ENCODE measurements at places on chromosomes 12 and 14. TPM values are rescaled to one million over a fixed set of nuclear protein-coding genes. Genes with fewer than 3 reads are reported as not detected.

The ADCY6 gene
- 19.1 TPM for total RNA-seq

The E2F7 gene
- 0.28 TPM for total RNA-seq

The WSCD2 gene
- total RNA-seq = 2.4 TPM

The CDH24 gene
- total RNA-seq = 1.1 TPM

The PGF gene
- 4.4 TPM for total RNA-seq

The CLEC4E gene
- 1.2 TPM for total RNA-seq

GRCh38 chr12:42364692-42365091 lies 38.7 kb downstream of the PPHLN1 start:
- no peak for DNase-seq

DNA sequence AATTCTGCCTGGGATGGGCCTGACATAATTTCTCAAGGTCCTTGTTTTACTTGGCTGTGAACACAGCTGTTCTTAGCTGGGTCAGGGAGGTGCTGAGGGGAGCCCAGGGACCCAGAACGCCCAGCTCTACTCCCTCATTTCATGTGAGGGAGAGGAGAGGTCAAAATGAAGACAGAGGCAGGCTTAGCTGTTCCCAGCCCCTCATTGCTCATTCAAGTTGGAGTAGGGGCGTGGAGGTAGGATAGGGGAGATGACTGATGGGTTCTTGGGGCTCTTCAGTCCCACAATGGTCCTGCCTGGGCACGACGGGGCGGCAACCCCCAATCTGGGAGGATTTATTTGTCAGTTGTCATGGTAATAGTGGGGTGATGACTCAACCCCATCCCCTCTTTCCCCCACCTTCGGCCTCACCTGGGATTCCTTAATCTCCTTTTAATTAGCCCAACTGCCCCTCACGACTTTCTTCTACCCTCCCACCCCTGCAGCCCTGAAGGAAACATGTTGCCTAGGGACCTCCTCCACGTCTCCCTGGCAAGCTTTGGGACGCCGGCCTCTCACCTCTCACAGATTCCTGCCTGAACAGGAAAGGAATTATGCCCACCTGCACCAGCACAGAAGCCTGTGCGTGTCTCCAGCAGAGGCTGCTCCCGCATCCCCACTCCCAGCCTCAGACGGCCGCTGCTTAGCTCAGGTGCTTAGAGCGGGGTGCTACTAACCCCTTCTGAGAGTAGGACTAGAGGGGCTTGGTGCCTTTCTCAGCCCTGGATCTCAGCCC lies 10.2 kb downstream of the SPRYD3 start:
- no peak for DNase-seq

- DNase-seq = no peak
Observed at GRCh38 chr12:50197297-50197727, 30.1 kb upstream of the CERS5 start.

DNA sequence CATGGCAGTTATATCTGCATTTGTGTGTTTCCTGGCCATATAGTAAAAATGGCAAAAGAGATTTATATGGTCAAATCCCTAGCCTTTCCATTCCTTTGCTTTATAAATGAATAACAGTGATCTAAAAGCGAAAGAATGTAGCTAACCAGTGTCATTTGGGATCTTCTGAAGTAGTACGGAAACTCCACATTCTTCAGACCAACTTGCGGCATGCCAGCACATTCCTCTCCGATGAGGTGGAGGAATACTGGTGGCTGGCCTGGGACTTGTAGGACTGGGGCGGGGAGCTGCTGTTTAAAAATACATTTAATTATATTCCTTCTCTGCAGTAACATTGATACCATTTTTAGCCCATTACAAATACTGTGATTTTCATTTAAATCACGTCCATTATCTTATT lies 85.3 kb downstream of the SAMD4A start:
- DNase-seq = peak; percentile 65

DNA sequence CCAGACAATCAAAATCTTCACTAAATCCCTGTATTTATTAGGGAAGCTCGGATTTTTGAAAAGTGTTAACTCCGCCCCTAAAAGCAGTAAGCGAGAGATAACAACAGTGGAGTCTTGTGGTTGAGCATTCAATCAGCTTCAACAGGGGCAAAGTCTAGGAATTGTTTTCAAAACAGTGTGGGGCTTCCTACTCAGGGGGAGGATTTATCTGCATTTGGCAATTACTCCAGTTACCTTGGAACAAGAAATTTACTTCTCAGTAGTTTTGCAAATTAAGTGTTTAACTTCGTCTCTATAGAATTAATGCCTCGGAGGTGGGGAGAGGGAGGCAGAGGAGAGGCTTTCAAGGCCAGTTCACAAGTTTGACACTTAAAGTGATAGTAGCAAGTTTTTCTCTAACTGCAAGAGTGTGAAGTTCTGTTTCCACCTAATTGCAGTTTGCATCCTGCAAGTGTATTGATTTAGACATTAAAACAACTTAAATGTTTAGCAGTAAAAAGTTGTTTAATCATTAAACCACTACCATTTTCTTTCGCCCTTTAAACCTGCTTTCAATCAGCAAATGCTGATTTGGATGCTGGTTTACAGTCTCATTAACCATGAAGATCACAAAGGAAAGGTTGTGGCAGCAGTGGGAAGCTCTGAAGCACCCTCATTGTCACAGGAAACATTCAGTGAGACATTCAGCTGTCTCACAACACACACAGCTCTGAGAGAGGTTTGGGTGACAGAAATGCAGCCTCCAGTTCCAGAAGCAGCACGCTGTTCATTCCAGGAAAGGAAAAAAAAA lies 102.0 kb downstream of the HMGA2 start:
- no peak for DNase-seq

GRCh38 chr14:54425068-54425467 lies 16.1 kb downstream of the CNIH1 start:
- DNase-seq = no peak

GRCh38 chr12:71641390-71641789 lies 22.3 kb downstream of the ZFC3H1 start:
- DNase-seq = no peak

DNA sequence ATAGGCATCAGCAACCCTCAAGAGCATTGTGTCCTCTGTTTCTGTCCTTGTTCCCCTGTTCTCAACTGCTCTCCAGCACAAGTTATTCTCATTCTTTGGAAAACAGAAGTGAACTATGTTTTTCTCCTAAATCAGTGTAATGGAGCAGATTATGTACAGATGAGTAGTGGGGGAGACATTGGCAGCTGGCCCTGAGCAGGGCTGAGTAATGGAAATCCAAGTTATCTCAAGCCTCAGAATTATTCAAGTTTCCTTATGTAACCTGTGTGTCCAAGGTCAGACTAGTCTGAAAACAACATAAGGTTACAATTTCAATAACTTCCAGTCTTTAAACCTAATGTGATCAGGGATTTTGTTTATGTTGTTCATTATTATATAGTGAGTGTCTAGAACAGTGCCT lies 116.1 kb upstream of the FUT8 start:
- peak; percentile 71 for DNase-seq

- DNase-seq = no peak
Observed at GRCh38 chr14:30751646-30752416, 122.5 kb upstream of the COCH start.

DNA sequence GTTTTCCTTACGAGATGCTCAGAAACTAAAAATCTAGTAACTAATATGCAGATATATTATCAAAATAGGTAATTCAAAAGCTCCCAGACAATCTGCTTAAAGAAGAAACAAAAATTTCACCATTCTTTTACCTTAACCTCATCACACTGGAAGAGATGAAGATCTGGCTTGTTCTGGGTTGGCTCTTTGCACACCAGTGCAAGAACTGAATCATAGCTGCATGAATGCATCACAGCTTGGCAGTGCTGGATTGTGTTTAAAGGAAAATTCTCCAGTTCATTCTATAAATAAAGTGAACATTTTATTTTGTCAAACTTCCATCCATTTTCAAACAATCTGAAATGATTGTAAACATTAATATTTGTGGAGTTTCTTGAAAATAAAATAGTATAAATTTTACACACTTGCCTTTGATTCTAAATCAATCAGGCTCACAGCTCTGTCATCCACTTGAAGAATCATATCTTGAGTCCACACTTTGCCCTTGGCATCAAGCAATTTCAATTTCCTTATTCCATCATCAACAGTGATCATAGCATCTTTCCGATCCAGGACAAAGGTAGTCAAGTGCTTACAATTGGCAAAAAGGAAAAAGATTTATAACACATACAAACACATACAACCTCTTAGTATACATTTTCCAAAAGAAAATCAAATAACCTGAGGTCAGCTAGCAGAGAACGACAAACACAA lies 119.8 kb downstream of the EPS8 start:
- DNase-seq = no peak

DNA sequence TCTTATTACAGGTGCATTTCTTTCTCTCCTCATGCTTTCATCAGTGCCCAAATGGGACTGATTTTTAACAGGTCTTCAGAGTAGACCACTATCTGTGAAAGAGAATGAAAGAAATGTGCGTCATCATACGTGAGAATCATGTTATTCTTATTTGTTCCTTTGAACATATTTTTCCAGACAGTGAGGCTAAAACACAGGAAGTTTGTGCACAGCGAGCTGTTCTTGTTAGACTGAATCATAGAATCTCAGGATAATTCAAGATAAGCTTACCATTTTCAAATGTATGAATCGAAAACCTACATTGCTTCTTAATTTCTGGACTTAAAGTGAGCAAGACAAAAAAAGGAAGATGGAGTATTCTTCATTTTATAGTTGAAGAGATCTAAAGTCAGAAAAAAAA lies 383.1 kb downstream of the EGLN3 start:
- DNase-seq = no peak

DNA sequence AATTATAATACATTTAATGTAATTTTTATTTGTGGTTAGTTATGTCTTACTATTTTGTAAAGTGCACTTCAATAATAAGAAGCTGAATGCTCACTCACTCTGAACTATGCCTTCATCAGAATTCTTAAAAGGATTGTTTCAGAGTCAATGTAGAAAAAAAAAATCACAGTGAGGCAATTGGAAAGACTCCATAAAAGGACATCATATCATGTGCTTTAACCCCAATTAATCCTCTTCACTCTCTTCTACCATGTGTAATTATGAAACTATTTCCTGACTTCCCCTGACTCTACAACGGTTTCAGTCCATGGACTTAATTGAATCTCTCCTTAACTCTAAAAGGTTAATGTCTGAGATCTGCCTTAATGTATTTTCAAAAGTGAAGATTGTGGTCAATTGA lies 250.4 kb upstream of the ALG10 start:
- DNase-seq = no peak

DNA sequence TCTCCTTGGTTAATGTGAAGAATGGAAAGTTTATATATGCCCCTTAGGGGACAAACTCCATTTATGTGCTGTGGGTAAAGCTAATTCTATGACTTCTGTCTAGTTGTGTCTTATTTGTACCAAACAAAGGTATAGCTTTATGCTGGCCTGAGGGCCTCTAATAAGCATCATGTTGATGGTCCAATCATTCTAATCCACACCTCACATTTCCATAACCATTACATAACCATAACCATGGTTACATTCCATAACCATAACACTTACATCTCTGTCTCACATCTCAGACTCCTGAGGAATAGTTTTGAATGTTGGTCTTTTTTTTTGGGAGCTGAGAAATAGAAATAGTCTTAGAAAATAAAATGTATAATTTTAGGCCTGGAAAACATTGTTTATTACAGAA lies 1097.1 kb downstream of the FLRT2 start:
- DNase-seq = no peak

DNA sequence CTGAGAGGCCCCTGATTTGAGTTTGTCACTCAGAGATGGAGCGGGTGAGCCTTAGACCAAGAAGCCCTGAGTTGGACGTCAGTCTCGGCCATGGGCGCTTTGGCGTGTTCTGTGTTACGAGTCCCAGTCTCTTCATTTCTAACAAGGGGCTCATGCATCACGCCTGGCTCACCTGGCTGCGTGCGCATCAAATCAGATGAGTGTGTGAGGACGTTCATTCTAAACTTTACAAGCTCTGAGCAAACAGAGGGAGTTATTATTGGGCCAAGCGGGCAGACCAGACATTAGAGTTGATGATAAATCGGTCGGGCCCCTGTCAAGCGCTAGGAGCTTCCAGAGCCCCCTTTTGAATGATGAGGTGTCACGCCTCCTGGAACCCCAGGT lies 117.2 kb downstream of the CALM1 start:
- no peak for DNase-seq

- no peak for DNase-seq
Observed at GRCh38 chr12:34379142-34379541, 356.8 kb downstream of the ALG10 start.

GRCh38 chr14:49594347-49595091 lies 4.2 kb upstream of the LRR1 start:
- no peak for DNase-seq

Measured in pancreas (tissue), 10 donors.